ENCODE measurements at places on chromosomes 4 and X.

- no peak for DNase-seq
Observed at GRCh38 chrX:38847206-38847902, 46.1 kb downstream of the MID1IP1 start.

DNA sequence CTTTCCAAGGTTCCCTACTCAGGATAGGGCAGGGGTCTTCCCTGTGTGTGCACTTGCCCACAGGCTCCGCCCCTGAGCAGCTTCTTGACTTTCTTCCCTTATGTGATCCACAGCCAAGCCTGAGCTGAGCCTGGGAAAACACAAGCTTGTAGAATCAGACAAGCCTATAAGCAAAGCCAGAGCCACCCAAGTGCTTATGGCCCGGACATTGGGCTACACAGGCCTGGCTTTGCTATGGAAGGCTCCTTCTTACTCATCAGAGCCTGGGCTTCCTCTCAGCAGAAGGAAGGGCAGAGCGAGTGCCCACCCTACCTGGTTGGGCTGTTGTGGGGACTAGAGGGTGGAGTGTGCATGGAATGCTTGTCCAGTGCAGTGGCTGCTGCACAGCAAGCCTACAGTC, 1.3 kb upstream of the TNIP2 start:
- DNase-seq = no peak

- peak; percentile 88 for DNase-seq
Observed at GRCh38 chr4:102868781-102869568, at the start of gene CISD2. CISD2 (plus strand) TSS chr4:102868992; CDS start chr4:102869085, 93 bp downstream.

GRCh38 chrX:118764122-118764521, 36.7 kb downstream of the IL13RA1 start:
- DNase-seq = no peak

DNA sequence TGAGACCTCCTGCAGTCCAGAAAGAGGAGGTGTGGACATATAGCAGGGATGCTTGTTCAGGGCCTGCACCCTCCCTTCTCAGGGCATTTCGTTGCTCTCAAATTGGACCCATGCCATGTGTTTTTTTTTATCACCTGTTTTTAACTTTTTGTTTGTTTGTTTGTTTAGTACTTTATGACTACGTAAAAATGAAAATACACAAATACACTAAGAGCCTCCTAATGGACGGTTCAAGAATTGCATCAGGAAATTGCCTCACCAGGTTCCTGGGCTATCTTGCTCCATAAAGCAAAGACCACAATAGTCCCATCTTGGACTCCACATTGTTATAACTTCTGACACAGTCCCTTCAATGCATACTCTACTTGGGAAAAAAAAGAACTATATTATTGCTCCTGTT, 1685.9 kb upstream of the TENM3 start:
- no peak for DNase-seq

GRCh38 chr4:165449333-165449732, 70.5 kb downstream of the CPE start:
- DNase-seq = no peak

- DNase-seq = no peak
Observed at GRCh38 chr4:8146157-8146556, 12.5 kb downstream of the ABLIM2 start.

- DNase-seq = no peak
Observed at GRCh38 chr4:136078976-136079375, 1453.3 kb downstream of the PCDH18 start.

GRCh38 chr4:124636788-124637187, 75.7 kb downstream of the ANKRD50 start:
- no peak for DNase-seq

GRCh38 chr4:134027931-134028330, 173.7 kb downstream of the PABPC4L start:
- DNase-seq = no peak

- DNase-seq = no peak
Observed at GRCh38 chr4:175947117-175947722, 118.4 kb upstream of the WDR17 start.

DNA sequence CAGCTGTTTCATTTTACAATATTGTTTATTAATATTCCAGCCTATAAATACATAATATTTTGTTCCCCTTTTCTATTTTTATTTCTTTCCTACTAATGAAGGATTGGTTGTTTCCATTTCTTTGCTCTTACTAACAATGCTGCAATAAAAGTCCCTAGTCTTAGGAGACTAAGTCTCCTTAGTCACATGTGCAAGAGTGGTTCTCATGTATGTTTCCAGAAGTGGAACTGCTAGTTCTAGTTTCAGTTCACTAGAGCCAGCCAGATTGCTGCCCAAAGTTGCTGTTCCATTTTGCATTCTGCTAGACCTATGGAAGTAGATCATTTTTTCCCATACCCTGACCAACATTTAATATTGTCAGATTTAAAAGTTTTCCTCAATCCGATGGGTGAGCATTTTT, 44.3 kb downstream of the CNGA1 start:
- DNase-seq = no peak

DNA sequence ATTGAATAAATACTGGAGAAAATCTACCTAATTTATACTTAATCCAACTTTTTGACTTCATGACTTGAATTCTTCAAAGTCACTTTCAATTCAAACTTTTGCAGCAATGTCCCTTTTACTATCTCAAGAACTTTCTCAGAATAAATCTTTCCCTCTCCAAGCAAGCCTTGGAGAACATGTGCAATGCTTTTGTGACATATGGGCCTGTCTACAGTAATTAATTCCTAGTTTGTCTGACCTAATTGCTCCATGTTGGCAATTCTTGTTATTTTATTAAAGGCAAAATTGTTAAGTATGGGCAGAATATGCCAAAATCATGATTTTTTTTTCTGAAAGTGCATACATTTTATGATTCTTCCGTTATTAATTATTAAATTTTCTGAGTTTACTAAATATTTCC, 1115.3 kb downstream of the PDHA2 start:
- DNase-seq = no peak

DNA sequence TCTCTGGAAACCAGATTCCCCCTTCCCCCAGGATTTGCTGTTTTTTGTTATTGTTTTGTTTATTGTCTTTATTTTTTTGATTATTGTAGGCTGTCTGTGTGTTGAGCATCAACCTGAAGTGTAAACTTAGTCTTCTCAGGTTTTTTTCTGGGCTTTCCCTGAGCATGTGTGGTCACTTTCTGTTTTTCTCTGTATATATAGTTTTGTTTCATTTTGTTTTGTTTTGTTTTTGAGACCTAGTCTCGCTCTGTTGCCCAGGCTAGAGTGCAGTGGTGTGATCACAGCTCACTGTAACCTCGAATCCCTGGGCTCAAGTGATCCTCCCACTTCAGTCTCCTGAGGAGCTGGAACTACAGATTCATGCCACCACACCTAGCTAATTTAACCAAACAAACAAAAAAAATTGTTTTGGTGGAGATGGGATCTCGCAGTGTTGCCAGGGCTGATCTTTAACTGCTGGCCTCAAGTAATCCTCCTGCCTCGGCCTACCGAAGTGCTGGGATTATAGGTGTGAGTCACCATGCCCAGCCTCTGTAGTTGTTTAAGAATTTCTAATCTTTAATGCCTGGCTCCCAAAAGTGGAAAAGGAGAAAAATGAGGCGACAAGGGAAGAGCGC, 9.1 kb downstream of the IL13RA1 start:
- no peak for DNase-seq

DNA sequence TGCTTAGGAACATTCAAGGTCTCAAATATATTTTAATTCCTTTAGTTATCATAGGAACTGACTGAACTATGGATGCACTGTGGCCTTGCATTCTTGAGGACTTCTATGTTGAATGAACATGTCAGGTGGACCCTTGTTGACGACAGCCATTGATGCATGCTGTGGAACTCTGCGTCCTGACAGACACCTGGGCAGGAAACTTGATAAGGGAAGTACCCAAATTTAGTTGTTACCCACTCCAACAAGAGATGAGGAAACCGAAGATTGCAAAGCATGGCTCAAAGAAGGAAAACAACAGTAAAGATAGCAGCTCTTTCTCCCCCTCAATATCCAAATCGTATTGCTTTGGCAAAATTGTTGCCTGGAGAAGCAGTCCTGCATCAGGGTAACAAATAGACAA, 540.0 kb upstream of the NR3C2 start:
- DNase-seq = no peak

DNA sequence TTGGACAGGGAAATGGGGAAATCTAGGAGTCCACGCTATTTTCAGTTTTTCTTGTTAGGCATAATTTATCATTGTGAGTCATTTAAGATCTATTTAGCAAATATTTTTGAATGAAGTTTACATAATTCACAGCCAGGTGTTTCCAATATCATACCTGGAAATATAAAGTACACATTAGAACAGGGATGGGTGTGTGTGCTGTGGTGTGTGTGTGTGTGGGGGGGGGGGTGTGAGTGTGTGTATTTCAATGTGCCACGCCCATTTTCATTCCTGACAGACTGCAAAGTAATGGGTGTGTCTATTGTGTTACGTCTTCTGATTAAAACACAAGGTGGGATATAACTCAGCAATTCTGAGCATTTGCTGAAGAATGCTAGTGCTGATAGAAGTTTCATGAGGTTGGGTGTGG, 33.2 kb downstream of the ARHGAP10 start:
- DNase-seq = no peak

- DNase-seq = no peak
Observed at GRCh38 chr4:31190671-31191070, 470.5 kb downstream of the PCDH7 start.

GRCh38 chrX:135974279-135974856, 580 bp upstream of the MMGT1 start:
- peak; percentile 69 for DNase-seq

- DNase-seq = no peak
Observed at GRCh38 chr4:146638786-146639505, at the start of gene POU4F2. POU4F2 (plus strand) TSS chr4:146638893; CDS start chr4:146639141, 248 bp downstream.

GRCh38 chr4:80615099-80615498, 279.6 kb downstream of the CFAP299 start:
- DNase-seq = no peak

- no peak for DNase-seq
Observed at GRCh38 chr4:165308166-165308565, 19.3 kb upstream of the MSMO1 start.

DNA sequence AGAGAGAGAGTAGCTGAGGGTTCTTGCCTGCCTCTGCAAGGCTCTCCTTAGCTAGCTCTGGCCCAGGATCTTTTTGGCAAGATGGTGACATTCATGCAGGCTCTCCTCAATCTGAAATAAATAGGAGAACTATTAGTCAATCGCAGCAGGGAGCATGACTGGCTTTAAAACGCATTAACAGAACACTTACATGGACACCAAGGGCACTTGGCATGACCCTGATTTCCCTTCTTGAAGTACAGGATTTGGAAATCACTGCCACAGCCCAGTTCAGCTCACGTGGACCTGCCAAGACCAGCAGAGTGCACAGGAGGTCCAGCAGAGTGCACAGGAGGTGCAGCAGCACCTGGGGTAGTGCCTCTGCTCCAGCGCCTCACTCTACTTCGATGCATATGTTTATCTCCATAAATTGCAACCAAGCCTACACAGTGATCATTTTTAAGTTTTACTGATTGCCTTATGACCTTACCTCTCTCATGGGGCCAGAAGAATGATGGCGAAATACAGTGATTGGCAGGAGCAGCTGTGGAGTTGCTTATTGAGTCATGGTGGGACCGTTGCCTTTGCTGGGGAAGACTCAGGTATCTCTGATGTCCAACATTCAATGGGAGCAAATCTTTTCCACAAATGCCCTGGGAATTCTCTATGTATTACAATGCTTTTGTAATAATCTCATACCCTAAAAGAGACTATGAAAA, 122.4 kb downstream of the SYNPO2 start:
- DNase-seq = no peak

DNA sequence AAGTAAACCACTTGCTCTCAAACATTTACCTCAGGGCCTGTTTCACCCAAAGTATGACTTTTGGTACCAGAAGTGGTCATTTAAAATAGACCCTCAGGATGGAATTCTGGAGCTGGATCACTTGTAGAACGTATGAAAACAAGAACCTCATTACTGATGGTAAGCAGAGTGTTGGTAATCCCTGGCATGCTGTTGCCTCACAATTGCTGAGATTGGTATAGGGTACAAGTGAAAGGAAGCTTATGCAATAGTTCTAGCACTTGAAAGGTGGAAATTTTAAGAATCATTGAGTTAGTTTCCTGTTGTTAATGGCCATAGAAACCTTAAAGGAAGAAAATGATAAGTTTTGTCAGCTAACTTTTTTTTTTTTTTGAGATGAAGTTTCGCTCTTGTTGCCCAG, 22.3 kb upstream of the THOC2 start:
- no peak for DNase-seq

GRCh38 chr4:173514641-173515217, 15.3 kb downstream of the HAND2 start:
- no peak for DNase-seq

- DNase-seq = no peak
Observed at GRCh38 chr4:164012396-164013027, 518.0 kb downstream of the TMA16 start.

DNA sequence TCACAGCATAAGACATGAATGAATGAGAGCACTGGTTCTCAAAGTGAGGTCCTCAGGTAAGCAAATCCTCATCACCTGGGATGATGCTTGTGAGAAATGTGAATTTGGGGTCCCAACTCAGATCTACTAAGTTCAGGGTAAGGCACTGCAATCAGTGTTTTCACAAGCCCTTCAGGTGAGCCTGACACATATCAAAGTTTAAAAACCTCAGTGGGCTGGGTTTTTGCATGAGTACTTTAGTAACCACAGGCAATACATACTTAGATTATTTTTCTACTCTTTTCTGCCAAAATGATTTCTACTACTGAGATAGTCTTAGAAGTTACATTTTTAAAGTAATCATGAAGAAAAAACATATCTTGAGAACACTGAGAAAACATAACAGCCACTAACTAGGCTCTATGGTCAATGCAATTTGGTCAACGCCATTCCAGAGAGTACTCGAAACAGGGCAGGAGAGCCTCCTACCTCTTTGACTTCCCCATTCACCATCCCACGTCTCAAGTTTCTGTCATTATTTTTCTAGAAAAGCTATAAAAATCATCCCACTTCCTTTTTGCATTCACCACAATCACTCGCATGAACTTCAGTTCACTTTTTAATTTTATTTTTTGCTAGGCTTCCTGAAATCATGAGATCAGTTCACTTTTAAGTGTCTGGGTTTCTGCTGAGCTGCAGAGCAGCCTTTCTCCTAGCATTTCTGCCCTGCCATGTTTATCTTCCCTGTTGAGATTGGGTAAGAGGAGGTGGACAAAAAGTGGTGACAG, 73.8 kb downstream of the MFAP3L start:
- DNase-seq = no peak

- DNase-seq = no peak
Observed at GRCh38 chr4:109005523-109005922, 242.7 kb upstream of the ETNPPL start.

DNA sequence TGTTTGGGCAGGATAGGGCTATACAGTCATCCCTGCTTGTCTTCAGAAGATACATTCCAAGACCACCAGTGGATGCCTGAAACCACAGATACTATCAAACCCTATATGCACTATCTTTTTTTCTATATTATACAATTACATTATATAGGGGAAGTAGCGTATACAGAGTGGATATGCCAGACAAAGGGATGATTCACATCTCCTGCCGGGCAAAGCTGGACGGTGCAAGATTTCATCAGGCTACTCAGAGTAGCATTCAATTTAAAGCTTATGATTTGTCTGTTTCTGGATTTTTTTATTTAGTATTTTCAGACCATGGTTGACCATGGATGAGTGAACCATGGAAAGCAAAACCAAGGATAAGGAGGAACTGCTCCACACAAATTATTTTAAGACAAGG, 7.0 kb upstream of the AMTN start:
- no peak for DNase-seq

GRCh38 chrX:153560000-153560399, 38.9 kb downstream of the CCNQ start:
- no peak for DNase-seq

- no peak for DNase-seq
Observed at GRCh38 chr4:82542642-82543041, 19.1 kb downstream of the TMEM150C start.

- DNase-seq = no peak
Observed at GRCh38 chr4:40842318-40842717, 92.6 kb downstream of the NSUN7 start.

GRCh38 chrX:639151-639550, 8.6 kb downstream of the SHOX start:
- DNase-seq = no peak
